Endodermal cell (in vitro differentiated cells): ENCODE measurements at places on chromosomes 12 and 14. TPM values are rescaled to one million over a fixed set of nuclear protein-coding genes. Genes with fewer than 3 reads are reported as not detected.
A peak's percentile ranks its signal among the peaks of the same experiment; 100 is the strongest.

DNA sequence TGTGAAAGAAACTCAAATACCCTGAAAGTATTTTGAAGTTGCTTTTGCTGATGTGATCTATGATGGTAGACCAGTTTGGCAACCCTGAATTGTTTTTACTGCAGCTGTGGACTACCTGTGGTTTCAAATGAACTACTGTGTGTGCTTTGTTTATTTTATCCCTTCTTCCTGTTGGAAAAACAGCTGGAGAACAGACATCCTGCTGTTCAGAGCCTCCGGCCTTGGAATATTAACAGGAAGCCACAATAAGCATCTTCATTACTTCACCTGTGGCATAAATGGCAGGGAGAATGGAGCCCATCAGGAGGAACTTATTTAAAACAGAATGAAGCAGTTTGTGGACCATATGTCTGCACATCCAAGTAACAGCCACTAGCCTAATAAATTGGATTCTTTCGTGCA, 104.8 kb downstream of the DUSP6 start:
- peak; percentile 68 for DNase-seq

- DNase-seq: peak; percentile 69
These were observed 385.9 kb downstream of the EGLN3 start for GRCh38 chr14:33564774-33565630.

DNA sequence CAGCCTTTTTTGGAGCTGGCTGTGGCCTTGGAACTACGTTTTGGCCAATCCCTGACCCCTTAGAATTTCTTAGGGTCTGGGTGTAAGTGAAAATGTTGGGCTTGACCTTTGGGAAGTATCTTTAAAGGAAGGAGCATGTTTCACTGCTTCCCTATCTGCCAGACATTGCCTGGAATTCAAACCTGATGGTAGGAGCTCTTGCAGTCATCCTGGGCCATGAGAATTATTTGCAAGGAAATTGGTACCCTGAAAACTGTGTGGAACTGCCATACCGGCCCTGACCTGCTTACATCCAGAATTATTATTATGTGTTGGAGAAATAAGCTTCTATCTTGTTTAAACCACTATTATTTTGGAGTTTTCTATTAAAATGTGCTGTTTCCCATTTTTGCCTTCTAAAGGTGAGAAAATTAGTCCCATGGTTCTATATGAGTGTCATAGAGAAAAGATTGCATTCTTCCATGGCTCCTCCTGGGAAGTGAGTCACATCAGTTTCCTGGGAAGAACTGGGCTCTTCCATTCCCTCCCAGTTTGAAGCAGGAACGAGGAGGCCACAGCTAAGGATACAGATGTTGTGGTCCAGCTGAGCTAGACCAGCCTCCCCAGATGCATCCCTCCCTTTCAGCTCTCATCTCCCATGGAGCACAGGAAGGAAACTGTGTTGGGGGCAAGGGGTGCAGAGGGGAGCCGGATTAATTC, 9.5 kb upstream of the PGF start:
- DNase-seq: no peak

MAP3K9 gene
- total RNA-seq: 38.5 to 56.7 TPM (median 38.8 TPM) in 3 replicates

KRT74 gene
- not detected in 2 replicates for total RNA-seq

CLEC9A gene
- total RNA-seq: not detected in 2 replicates

- DNase-seq: peak; percentile 96
These were observed 50.5 kb downstream of the B4GALNT3 start for GRCh38 chr12:510071-510825.

DNA sequence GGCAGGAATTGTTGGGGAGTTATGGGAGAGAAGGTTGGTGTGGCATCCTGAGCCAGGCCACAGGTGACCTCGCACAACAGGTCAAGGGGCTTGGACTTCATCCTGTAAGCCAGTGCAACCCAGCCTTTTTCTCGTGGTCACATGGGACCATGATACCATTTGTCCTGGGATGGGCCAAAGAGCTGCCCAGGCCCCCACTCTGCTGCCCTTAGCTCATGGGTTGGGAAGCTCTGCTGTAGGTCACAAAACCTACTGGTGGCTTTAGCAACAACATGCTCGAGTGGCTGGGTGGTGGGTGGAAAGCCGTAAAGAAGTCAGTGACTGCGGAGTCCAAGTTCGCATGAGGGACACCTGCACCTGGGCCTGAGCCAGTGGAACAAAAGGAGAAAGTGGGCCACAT, 4.6 kb downstream of the CLMN start:
- DNase-seq: no peak

OLR1 gene
- 0.22 and 0.43 TPM in 2 replicates for total RNA-seq

DNA sequence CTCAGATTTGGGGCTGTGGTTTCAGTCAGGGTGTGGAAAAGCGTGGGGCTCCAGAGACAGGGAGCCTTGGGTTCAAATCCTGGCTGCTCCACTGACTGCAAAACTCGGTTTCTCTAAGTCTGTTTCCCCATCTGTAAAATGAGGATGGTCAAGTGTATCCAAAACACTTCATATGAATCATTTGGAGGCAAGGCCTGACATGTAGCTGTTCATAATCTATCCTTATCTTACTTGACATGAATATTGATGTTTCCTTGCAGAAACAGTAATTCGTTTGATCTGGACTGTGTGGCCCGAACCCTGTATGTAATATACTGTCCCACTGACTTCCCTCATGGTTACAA, 1.5 kb upstream of the CCDC63 start:
- no peak for DNase-seq

OTUB2 gene
- total RNA-seq: 6.7 to 7.3 TPM (median 6.8 TPM) in 3 replicates

- DNase-seq: no peak
These were observed 63.8 kb downstream of the SUSD6 start for GRCh38 chr14:69675245-69675583.

DNA sequence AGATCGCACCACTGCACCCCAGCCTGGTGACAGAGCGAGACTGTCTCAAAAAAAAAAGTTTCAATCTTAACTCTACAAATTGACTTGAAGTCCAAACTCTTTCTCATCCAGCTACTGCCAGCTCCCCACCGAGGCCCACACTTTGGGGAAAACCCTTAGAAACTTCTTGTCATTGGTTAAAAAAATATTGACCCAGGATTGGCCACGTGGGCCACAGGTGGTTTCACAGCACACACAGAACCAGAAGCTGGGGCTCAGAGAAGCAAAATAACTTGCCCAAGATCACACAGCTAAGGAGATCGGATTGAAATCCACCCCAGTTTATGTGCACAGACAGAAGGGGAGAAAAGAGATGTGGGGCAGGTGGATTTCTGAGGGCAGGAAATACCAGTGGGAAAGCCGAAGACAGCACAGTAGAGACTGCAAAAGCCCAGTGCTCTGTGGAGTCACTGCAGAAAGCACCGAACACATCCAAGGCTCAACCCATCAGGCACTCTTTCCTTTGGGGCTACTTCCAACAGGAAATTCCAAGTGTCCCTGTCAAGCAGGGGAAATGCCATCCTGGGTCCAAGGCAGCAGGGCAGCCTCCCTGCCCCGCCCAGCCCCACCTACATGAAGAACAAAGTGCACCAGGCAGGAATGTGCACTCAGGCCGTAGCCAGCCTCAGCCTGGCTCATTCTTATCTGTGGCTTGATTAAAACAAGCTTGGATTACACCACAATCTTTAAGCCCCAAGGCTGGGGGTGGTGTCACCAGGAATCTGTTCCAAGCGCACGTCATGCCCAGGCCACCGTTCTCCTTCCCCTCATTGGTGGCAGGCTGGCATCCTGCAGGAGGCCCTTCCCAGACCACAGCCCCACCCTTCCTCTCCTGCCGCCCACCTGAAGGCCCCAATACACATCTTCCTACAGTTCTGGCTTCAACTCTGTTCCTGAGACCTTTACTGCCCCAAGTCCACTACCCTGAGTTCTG, 72.5 kb downstream of the ITPK1 start:
- peak; percentile 61 for DNase-seq

DNA sequence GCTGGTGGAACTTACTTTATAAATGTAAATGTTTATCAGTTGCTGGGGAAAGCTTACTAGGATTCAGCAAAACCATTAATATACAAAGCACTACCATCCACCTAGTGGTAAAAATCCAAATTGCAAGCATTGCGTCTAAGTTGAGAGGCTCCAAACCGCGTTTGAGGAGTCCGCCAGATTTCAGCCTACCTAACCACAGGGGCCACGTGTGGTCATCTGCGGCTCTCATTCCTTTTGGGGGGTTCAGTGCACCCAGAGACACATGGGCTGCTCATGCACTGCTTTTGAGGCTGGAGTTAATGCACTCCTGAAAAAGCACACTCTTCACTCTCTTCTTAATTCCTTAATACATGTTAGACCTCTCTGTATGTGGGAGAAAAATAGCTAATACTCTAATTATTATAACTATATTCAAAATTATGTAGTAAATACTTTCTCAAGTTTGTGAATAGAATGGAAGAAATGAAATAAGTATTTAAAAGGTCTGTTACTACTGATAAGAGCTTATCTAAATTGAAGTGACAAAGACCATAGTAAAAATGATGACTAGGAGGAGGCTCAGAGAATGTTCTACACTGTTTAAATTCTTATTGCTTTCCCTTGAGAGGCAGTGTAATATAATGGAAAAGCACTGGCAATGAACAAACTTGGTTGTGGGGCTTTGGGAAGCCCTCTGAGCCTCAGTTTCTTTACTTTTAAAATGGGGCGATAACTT, 41.4 kb upstream of the MANSC4 start:
- DNase-seq: peak; percentile 78

DBX2 gene
- total RNA-seq: not detected in 3 replicates

DNA sequence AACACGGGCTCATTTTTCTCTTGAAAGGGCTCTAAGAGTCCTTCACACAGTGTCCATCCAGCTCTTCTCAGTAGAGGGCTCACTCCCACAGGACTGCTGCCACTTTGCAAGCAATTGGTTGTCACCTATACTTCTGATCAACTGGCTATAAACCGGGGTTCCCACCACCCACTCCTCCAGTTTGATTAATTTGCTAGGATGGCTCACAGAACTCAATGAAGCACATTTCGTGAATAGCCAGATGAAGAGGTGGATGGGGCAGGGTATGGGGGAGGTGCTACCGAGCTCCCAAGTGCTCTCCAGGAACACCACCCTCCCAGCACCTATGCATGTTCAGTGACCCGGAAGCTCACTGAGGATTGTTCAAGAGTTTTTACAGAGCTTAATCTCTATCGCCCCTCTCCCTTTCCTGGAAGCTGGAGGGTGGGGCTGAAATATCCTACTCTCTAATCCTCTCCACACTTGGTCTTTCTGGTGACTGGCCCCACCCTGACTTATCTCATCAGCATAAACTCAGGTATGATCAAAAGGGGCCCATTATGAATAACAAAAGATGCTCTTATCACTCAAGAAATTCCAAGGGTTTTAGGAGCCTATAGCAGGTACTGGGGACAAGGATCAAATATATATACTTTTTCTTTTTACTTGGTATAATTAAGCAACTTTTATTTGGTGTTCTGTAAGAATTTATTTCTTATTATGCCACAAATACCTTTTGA, 13.9 kb upstream of the EGLN3 start:
- DNase-seq: peak; percentile 57

HHIPL1 gene
- total RNA-seq: 2.4 to 3.0 TPM (median 2.6 TPM) in 3 replicates

GRCh38 chr12:67056329-67056728, 212.8 kb upstream of the CAND1 start:
- DNase-seq: no peak

DNA sequence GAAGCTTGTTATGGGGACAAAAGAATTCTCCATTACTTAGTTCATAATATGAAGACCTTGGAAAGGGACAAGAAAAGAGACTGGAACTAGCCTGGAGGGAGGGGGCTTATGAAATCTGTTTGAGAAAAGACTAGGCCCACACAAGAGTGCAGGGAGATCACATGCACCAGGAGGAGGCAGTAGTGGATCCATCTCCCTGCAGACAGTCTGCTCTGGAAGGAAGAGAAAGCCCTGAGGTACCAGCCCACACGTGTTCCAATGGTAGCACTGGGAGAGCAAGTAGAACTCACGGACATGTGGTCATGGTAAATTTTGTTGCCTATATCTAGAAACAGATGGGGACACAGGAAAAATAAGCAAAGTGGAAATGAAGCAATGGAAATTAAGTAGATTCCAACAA, 445.4 kb downstream of the SOX5 start:
- DNase-seq: peak; percentile 64
